ENCODE measurements at places on chromosomes 7 and 10.
A peak's percentile ranks its signal among the peaks of the same experiment; 100 is the strongest.

DNA sequence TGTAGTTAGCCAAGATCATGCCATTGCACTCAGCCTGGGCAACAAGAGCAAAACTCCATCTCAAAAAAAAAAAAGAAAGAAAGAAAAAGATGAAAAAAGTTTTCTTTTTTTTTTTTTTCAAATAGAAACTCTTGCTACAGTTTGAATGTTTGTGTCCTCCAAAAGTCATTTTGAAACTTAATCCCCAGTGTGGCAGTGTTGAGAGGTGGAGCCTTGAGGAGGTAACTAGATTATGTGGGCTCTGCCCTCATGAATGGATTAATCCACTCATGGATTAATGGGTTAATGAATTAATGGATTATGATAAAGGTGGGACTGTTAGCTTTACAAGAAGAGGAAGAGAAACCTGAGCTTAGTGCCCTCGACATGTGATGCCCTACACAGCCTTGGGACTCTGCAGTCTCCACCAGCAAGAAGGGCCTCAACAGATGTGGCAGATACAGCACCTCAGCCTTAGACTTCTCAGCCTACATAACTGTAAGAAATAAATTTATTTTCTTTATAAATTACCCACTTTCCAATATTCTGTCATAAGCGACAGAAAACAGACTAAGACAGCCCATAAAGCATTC lies 25.1 kb downstream of the CPEB3 start:
- no peak for DNase-seq

GRCh38 chr10:43846187-43846680 lies 197.6 kb upstream of the ZNF32 start:
- DNase-seq = peak; percentile 27

DNA sequence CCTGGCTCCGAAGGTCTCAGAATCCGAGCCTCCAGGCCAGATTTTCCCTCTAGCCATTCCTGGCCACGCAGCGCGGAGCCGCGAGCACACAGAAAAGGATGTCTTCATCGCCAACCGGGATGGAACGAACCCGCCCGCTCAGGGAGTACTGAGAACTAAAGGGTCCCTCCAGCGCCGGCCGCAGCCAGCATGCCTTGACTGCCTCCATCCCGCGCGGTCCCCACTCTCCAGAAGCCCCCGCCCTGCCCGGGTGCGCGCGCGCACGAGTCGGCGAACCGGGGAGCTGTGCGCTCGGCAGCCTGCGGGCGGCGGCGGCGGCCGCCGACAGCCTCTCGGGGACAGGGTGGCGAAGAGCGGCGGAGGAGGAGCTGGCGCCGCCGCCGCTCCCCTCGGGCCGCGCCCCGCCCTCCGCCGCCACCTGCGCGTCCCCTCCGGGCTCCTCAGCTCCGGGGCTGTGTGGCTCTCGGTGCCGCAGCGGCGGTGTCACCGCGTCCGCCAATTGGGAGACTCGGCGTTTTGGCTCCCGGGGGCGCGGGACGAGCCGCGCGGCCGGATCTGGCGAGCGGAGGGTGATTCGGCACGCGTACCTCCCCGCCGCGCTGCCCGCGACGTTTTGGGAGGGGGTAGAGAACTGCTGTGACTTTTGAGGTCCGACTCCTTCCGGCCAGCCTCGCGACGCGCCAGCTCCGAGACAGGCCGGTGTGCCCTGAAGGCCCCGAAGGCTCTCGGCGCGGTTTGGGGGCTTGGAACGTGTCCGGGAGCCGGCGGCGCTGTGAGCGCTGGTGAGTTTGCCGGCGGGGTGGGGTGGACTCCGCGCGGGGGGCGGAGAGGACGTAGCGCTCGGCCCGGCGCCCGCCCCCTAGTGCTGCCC lies 453 bp upstream of the GALNT17 start:
- DNase-seq = no peak

- peak; percentile 88 for DNase-seq
Measured at GRCh38 chr10:71725998-71726579, 6.5 kb upstream of the C10orf105 start.

Measured in stimulated activated naive CD4-positive, alpha-beta T cell treated with Interleukin-2 at 50 U/mL for 16 hours (primary cell).